ENCODE measurements at places on chromosomes 4 and X. TPM values are rescaled to one million over a fixed set of nuclear protein-coding genes. Genes with fewer than 3 reads are reported as not detected.

The PDHA2 gene
- total RNA-seq = not detected

GRCh38 chrX:115029869-115030570, 12.6 kb upstream of the IL13RA2 start:
- DNase-seq = no peak

GRCh38 chrX:39729981-39730661, 367.6 kb downstream of the BCOR start:
- no peak for DNase-seq

- no peak for DNase-seq
These were observed 26.9 kb downstream of the HOPX start for GRCh38 chr4:56654238-56654632.

GRCh38 chrX:136778916-136779315, 1.8 kb downstream of the ARHGEF6 start:
- DNase-seq = no peak

- DNase-seq = no peak
These were observed 137.8 kb downstream of the FBXW7 start for GRCh38 chr4:152398060-152398459.
